ENCODE measurements at places on chromosomes 6 and 20.

DNA sequence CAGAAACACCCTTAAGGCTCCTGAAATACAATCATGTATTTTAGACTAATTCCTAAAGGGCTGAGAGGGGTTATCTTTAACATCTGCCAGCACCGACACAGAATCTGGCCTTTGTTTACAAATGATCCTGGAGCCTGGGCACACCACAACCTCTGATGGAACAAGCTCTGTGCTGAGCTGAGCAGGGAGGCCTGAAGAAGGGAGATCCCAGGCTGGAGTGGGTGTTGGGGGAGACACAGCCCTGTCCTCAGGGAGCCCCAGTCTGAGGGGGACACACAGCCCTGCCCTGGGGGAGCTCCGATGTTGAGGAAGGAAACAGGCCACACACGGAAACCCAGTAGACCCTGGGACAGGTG lies 130.5 kb downstream of the VEGFA start:
- DNase-seq, result no peak

GRCh38 chr6:144094731-144095133 lies 641 bp downstream of the SF3B5 start:
- DNase-seq, result no peak

DNA sequence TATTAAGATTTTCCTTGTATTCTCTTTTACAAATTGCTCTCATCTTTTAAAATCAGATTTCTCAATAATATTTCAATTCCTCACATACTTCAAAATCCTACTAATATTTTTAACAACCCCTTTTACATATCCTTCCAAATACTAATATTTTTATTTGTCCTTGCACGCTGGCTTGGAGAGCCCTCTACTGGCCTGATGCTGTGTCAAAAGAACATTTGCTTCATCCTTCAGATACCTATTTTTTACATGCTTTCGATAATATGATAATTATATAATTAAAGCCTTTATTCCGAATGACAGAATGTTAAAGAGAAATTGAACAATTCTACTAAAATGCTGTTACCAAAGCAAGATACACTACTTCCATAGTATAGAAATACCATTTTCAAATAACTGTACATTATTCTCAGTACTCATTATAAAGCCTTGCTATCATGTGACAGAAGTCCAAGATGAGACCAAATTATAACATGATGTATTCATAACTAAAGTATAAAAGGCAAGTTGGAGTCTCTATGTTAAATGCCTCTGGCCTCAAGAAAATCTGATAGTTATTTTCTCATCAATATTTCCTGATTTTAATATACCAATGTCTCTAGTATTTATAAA lies 39.0 kb upstream of the PLN start:
- DNase-seq, result no peak

- no peak for DNase-seq
These were observed 573.5 kb downstream of the BCKDHB start for GRCh38 chr6:80679992-80680391.

- DNase-seq, result no peak
These were observed 58.0 kb downstream of the LIN28B start for GRCh38 chr6:105014954-105015353.

DNA sequence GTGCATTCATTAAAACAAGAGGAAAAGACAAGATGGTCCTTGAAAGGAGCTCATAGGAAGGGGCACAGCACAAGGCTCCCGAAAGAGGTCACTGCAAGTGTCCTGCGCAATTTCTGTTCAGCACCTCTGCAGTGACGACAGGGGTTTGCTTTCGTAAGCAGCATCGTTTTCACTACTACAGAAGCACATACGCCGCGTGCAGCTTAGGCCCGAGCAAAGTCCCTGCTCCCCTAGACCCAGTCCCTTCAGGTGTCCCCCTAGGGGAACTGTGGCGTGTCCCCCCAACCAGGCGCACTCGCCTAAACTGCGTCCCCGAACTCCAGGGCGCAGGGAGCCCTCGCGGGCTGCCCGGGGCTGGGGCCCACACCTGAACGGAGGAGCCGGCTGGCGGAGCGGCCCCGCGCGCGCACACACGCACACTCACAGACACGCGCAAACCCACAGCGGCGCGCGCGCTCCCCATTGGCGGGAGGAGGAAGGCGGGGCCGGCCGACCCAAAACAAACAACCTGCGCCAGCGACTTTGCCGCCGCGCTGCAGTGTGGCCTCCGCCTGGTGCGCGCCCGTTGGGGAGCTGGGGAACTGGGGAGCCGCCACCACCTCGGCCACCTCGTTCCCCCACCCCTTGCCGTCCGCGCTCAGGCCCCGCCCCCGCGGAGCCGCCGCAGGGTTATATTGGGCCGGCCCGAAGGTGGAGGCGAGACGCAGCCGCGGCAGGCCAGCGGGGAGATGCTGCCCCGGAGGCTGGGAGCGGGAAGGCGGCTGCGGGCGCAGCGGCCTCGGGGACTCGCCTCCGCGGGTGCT lies at the start of gene FOXQ1:
TSS of gene FOXQ1 (plus strand) at position 699 of the 803 bp plus-strand sequence. CDS start 607 bp downstream, outside the sequence.
- DNase-seq, result peak; percentile 15

DNA sequence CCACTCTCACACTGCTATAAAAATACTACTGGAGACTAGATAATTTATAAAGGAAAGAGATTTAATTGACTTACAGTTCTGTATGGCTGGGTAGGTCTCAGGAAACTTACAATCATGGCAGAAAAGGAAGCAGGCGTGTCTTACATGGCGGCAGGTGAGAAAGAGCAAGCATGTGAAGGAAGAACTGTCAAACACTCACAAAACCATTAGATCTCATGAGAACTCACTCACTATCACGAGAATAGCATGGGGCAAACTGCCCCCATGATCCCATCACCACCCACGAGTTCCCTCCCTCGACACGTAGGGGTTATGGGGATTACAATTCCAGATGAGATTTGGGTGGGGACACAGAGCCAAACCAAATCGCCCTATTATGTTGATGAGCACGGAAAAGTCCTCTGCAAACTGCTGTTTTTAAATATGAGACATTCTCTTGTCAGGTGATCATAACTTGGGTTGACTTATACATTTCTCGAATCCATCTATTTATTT lies 133.5 kb downstream of the AIG1 start:
- no peak for DNase-seq

Data from activated CD4-positive, alpha-beta T cell treated with anti-CD3 and anti-CD28 coated beads, Interleukin-2, Interleukin-4, amounts not matched to agents 100 ng/mL and 50 ng/mL, durations not matched to agents 16 hours and 8 hours (primary cell).